Purkinje cell (primary cell): ENCODE measurements at places on chromosomes 7 and 10. TPM values are rescaled to one million over a fixed set of nuclear protein-coding genes. Genes with fewer than 3 reads are reported as not detected.

The NXPH1 gene
- polyA plus RNA-seq = 4.6 TPM in 1 of 2 replicates, not detected in the other

The FAM131B gene
- 0.35 and 3.6 TPM in 2 replicates for polyA plus RNA-seq

The RBP3 gene
- polyA plus RNA-seq = not detected in 2 replicates

The GHRHR gene
- not detected in 2 replicates for polyA plus RNA-seq

The FAM107B gene
- polyA plus RNA-seq = 117 and 219 TPM in 2 replicates
